Activated CD4-positive, alpha-beta T cell treated with anti-CD3 and anti-CD28 coated beads for 4 hours (primary cell): ENCODE measurements at places on chromosomes 12 and 14.

- no peak for DNase-seq
Measured at GRCh38 chr12:130703733-130704375, 12.2 kb downstream of the RIMBP2 start.

- DNase-seq = no peak
Measured at GRCh38 chr14:23171222-23171975, 12.1 kb downstream of the SLC7A8 start.

GRCh38 chr12:16070113-16070512 is 159.0 kb downstream of the DERA start:
- DNase-seq = no peak

- no peak for DNase-seq
Measured at GRCh38 chr14:70018713-70019211, 139.5 kb downstream of the SMOC1 start.

GRCh38 chr14:77306851-77307496 is 13.7 kb downstream of the POMT2 start:
- DNase-seq = no peak

DNA sequence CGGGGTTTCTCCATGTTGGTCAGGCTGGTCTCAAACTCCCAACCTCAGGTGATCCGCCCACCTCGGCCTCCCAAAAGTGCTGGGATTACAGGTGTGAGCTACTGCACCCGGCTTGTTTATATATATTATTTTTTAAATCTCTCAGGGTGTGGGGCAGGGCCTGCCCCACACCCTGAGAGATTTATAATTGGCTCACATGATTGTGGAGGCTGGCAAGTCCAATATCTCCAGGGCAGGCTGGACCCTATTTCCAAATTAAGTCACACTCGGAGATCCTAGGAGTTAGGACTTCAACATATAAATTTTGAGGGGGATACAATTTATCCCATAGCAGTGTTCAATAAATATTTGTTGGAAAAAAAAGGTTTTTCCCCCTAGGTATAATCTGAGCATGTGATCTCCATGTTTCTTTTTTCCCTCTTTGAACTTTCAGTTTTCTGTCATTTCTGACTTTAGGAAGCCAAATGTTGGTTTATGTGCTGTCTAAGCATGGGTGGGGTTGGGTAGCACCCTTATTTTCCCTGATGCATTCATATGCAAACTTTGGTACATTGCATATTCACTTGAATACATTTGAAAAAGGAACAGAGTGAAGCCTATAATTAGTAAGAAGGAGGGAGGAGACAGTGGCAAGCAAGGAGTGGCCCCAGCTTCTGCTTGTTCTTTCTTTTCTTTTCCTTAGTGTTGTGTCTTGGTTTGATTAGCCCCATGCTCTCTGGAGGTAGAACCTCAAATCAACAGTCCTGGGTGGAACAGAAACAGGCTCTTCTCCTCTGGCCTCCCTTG is 8.7 kb upstream of the A2ML1 start:
- DNase-seq = no peak

DNA sequence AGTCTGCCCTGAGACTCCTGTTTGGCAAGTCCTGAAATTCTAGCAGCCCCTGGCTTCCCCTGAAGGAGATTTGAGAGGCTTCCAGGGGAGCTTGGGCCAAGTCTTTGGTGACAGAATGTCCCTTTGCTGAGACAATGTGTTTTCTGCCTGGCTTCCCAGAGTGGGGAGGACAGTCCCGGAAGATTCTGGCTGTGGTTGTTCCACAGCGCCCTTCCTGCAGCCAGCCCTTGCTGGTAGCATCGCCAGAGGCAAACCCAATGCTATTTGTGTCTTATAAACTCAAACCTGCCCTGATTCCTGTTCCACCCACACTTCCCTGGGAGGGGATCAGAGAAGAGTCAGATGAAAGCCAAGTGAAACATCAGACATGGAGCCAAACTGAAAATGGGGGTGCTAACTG is 56.4 kb upstream of the OAS1 start:
- no peak for DNase-seq
